NCI-H146 (cell line): ENCODE measurements at places on chromosomes 5 and 9.
A peak's percentile ranks its signal among the peaks of the same experiment; 100 is the strongest.

- DNase-seq: peak; percentile 70
These were observed 7.9 kb downstream of the AK1 start for GRCh38 chr9:127869310-127870152.

GRCh38 chr9:92737611-92738299 is 26.9 kb downstream of the BICD2 start:
- no peak for DNase-seq

- DNase-seq: no peak
These were observed 5.1 kb downstream of the MAP1B start for GRCh38 chr5:72112389-72112788.

DNA sequence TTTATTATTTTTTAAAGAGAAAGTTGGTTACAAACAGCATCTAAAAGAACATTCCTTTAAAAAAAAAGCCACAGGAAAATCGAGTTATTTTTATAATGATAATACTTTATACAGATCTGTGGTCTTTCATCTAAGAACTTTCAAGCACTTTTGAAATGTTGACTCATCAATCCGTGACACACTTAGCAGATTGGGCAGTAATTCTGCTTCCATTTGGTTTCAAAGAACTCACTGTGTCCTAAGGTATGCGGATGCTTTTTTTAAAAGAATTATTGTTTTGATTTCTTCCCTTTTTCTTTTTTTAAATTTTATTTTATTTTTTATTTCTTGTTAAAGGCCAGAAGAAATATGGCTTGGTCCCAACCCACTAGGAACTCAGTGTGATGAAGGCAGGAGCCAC is 147.8 kb downstream of the AOPEP start:
- DNase-seq: no peak

DNA sequence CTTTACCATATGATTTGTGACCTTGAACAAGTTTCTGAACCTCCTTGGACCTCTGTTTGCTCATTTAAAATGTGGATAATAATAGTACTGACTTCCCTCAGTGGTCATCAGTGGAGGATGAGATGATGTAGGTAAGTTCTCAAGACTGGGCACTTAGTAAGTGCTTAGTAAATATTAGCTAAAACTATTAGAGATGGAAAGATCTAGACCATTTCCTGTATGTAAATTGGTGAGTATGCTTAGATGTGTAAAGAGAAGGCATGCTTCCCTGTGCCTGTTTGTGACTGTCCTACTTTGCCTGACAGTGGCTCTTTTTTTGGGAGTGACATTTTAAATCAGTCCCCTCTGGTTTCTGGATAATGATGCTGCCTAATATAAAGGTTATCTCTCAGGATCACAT is 288.1 kb downstream of the GABRB2 start:
- no peak for DNase-seq
